Calu3 (cell line): ENCODE measurements at places on chromosomes 16 and 17. TPM values are rescaled to one million over a fixed set of nuclear protein-coding genes. Genes with fewer than 3 reads are reported as not detected.

ARL5C gene
- not detected in 2 replicates for total RNA-seq

LRRC37A2 gene
- 35.6 and 38.9 TPM in 2 replicates for total RNA-seq

E4F1 gene
- total RNA-seq: 35.4 and 36.5 TPM in 2 replicates

ST6GALNAC2 gene
- total RNA-seq: 10.5 and 11.6 TPM in 2 replicates

DNA sequence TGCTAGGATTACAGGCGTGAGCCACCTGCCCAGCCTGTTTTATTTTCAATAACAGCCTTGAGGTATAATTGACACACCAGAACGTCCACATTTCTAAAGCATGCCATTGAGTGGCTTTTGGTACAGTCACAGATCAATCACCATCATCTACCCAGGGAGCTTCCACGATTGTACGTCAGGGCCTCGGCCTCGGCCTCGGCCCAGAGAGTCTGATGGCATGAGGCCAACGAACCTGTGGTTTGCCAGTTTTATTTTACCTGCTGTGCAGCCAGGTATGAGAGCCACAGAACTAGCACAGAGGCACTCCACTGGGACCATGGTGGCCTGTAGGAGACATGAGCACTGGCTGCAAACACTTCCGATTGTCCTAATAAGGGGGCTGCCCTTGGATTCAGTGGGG lies 8.3 kb downstream of the UBALD1 start:
- no peak for DNase-seq

- no peak for DNase-seq
Measured at GRCh38 chr17:31296142-31296541, 897 bp downstream of the OMG start.

- DNase-seq: no peak
Measured at GRCh38 chr16:88200896-88201185, 181.9 kb upstream of the ZNF469 start.

GRCh38 chr17:34639706-34640425 lies 60.5 kb downstream of the TMEM132E start:
- no peak for DNase-seq

DNA sequence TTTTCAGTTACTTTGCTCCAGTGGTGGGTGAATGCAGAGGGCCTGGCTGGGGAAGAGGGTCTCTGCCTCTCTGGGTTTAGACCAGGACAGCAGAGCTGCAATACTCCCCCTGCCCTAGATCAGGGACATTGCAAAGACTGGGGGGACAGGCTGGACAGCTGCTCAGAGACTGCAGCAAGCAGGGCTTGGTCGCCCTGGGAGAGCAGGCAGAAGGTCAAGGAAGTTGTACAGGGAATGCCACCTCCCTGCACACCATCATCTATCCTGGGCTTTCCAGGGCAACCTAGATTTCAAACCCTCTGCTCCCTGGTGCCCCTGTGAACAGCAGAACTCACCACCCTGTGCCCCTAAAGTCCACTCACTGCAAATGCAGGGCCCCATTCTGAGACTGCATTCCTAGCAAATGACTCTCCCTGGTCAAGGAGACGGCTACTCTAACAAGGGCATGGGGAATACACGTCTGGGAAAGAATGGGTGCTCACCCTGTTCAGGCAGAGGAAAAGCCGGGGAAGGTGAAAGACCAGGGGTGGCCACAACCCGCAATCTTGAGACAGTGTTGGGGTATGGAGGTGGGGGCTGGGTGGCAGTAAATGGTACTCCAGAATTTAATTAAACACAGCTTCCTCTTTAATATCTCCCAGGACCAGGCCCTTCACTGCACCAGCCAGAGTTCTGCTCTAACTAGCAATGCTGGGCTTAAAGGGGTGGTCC lies 1.0 kb downstream of the KIFC3 start:
- DNase-seq: peak; percentile 62

GRCh38 chr17:68346448-68346847 lies 55.2 kb downstream of the ARSG start:
- DNase-seq: no peak

GRCh38 chr16:57725976-57726375 lies 9.6 kb upstream of the KATNB1 start:
- DNase-seq: no peak

- DNase-seq: no peak
Measured at GRCh38 chr17:51422634-51423033, 162.3 kb downstream of the UTP18 start.

GRCh38 chr17:64259922-64260321 lies 3.1 kb downstream of the TEX2 start:
- no peak for DNase-seq

DNA sequence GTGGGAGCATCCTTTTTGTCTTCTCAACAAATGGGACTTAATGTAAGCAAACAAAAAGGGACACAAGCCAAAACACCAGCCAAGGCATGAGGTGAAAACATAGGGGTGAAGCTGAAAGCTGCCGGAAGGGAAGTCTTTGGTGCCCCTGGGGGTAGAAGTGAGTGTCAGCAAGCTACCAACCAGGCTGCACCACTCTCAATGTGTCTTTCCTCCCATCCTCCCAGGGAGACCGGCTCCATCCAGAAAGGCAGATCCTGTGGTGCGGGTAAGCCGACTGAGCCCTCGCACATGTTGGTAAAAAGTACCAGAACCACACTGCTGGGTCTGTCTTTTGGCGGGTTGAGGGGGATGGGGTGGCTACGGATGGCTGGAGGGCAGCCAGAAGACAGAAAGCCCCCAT lies 52.0 kb upstream of the SREBF1 start:
- DNase-seq: no peak

DNA sequence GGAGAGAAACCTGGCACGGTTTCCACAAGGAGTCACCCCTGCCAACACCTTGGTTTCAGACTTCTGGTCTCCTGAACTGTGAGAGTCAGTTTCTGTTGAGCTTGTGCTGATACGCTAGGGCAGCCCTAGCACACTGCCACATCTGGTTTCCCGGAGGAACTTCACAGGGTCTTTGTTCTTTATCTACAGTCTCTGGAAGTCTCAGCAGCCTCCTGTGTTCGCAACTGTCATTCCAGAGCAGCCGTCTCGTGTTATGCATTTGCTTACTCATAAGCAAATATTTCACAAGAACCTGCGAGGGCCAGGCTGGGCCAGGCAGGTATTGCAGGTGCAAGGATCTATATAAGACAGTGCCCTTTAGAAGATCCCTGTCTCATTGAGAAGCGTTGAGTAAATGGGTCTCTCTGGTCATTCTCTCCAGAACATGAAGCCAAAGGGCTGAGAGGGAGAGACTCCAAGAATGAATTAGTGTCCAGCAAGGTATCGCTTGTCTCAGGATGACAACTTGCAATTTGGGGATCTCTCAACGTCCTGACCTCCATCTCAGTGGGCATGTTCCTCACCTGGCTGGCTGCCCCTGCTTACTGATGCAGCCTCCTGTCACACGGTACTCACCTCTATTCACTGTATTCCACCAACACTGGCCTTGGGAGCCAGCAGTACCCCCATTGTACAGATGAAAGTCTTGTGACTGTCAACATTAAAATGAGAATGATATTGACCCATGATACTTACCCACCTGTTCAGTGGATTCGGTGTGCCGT lies 141.2 kb downstream of the WWOX start:
- DNase-seq: peak; percentile 75

DNA sequence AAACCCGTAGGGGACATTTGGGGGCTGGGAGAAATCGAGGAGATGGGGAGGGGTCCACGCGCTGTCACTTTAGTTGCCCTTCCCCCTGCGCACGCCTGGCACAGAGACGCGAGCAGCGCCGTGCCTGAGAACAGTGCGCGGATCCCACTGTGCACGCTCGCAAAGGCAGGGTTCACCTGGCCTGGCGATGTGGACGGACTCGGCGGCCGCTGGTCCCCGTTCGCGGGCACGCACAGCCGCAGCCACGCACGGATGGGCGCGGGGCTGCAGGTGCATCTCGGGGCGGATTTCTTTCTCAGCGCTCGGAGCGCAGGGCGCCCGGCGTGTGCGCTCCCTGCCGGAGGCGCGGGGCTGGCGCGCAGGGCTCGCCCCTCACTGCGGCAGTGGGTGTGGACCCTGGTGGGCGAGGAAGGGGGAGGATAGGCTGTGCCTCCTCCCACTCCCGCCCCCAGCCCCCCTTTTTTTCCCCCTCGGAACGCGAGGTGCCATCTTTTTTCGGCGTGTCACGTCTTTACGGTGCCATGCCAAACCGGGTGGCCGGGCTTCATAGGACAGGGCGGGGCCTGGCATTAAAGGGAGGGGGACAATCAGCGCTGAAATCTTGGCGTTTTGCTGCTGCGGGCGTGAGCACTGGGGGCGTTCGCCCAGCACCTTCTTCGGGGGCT lies 1.1 kb downstream of the MAPT start:
- peak; percentile 39 for DNase-seq

GRCh38 chr17:42087736-42088705 lies 10.3 kb downstream of the ZNF385C start:
- peak; percentile 89 for DNase-seq

DNA sequence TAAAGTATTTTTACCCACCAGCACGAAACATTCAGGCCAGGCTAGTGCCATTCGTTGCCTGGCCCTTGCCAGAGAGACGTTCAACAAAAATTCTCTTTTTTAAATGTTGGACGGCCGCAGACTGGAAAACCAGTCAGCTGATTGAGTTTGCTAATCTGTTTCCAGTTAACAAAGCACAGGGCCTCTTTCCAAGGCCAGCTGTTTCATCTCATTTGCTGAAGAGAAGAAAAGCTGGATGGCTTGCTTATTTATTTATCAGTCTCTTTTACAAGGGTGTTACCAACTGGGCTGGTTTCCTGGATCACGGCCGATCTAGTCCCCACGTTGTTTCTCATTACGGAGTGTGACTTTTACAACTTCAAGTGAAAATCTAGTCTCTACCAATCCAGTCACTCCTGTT lies 418.7 kb upstream of the DYNLRB2 start:
- DNase-seq: no peak

DNA sequence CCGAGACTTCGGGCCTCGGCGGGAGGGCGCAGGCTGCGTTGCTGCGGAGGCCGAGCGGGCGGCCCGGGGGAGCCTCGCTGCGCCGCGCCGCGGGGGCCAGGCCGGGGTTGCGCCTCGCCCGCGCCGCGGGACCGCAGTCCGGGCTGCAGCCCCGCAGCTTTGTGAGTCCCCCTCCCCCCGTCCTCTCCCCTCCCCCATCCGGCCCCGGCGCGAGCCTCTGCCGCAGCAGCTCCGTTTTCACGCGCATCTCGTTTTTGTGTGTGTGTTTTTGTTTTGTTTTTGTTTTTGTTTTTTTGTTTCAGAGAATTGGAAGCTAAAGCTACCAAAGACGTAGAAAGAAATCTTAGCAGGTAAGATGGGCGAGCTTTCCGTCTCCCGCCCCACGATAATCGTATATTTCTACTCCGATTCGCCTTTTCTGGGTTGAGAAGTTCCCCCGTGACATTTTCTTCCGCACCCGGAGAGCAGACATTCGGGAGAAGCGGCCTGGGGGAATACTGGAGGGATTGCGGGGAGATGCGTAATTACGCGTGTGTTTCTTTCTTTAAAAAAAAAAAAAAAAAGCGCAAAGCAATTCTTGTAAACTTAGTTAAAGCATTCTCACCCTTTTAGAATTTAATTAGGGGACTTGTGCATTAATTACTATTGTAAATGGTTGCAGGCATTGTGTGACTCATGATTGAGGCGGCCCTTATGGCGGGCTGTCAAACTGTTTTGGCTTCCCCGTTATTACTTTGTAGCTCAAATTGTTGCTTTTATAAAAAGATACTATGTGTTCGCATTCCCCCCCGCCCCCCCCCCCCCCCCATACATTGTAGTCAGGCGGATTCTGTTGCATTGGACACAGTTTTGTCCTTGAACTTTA lies 732 bp downstream of the TNRC6A start:
- peak; percentile 9 for DNase-seq

DNA sequence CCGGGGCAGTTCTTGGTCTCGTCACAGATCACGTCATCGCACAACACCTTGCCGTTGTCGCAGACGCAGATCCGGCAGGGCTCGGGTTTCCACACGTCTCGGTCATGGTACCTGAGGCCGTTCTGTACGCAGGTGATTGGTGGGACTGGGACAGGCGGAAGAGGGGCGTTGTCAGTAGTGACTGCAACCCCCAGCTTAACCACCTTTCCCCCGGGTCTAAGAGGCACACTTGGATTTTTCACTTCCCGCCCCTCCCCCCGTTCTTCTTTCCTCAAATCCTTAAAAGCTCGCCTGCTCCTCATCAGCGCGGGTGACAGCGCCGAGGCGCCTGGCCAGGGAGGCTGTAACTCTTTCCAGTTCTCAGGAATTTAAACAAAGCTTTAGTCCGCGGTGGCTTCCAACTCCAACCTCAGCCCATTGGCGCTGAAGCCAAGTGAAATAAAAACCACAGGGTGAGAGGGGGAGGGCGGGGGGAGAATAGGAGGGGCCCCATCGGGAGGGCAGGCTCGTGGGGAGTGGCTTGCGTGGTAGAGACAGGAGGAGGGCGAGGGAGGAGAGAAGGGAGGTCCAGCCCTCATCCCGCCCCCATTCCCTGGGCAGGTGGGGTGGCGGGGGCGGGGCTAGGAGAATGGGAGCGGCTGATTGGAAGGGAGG lies 1.5 kb downstream of the COL1A1 start:
- peak; percentile 96 for DNase-seq
